ENCODE measurements at places on chromosomes 4 and X. TPM values are rescaled to one million over a fixed set of nuclear protein-coding genes. Genes with fewer than 3 reads are reported as not detected.

HAUS7 gene
- 4.6 TPM for total RNA-seq

DNA sequence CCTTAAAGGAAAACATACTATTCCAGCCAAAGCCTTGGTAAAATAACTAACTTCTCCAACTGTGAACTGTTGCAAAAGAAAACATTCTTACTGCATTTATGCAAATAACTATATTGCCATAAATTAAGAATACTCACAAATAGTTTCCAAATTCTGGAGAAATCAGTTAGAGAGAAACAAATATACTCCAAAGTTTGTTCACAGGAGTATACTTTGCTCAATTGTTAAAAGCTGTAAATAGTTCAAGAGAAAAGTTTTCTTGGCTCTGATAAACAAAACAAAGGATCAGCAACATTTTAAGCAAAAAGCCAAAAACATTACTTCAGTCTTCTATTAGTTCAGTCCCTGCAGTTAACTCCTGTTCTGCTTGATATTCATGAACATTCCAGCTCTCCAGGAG is 83.0 kb downstream of the EIF4E start:
- no peaks in the 10 kb centered on the region for H3K27me3 ChIP-seq
- no peak for DNase-seq
- H3K4me3 ChIP-seq = no peak overlapping the region
- no peaks in the 10 kb centered on the region for H3K36me3 ChIP-seq
- H3K4me1 ChIP-seq = no peaks in the 10 kb centered on the region
- no peak overlapping the region for H3K27ac ChIP-seq

MAGEA9B gene
- not detected for total RNA-seq

GRCh38 chrX:97907791-97908190 is 1024.1 kb downstream of the RPA4 start:
- H3K4me1 ChIP-seq = no peaks in the 10 kb centered on the region
- no peaks in the 10 kb centered on the region for H3K36me3 ChIP-seq
- no peak for DNase-seq
- H3K27ac ChIP-seq = no peak overlapping the region
- H3K27me3 ChIP-seq = no peaks in the 10 kb centered on the region
- no peak overlapping the region for H3K4me3 ChIP-seq

HPGDS gene
- total RNA-seq = not detected

CSAG3 gene
- not detected for total RNA-seq

DNA sequence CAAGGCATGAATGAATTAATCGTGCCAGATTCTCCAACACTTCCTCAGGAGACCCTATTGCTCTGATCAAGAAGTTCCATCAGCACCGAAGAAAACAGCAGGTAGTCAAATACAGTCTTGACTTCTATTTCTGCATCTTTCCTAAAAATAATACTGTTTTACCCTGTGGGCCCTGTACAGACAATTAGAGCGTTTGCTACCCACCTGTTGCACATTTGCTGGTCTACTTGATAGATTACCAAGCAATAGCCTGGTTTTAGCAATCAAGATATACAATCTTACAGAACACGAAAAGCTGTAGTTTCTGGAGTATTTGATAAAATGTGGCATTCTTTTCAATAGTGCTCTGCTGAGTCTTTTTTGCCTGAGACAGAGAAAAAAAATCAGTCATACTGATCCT is 12.3 kb downstream of the GPR174 start:
- H3K4me3 ChIP-seq = no peak overlapping the region
- no peaks in the 10 kb centered on the region for H3K27me3 ChIP-seq
- DNase-seq = no peak
- no peak overlapping the region for H3K27ac ChIP-seq
- no peaks in the 10 kb centered on the region for H3K36me3 ChIP-seq

ARSJ gene
- total RNA-seq = 8.8 TPM
